NCI-H2171 (cell line): ENCODE measurements at places on chromosomes 16 and 17.
A peak's percentile ranks its signal among the peaks of the same experiment; 100 is the strongest.

- no peak for DNase-seq
Measured at GRCh38 chr17:64180089-64181073, 50.4 kb upstream of the ERN1 start.

DNA sequence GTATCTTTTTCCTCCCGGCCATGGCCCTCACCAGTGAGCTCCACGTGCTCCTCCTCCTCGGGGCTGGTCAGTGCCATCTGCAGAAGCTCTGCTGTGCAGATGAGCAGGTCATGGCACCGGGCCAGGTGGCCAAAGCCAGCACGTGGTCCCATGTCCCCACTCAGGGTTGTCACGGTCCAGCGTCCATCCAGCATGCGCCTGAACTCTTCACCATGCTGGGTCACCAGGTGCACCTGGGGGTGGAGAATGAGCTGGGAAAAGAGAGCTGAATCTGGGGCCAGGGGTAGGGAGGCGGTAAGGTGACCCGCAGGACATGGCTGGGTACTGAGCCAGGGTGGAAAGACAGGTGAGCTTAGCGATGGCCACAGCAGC is 1.3 kb downstream of the DHX58 start:
- no peak for DNase-seq

- DNase-seq: no peak
Measured at GRCh38 chr17:45104497-45104896, 27.8 kb downstream of the PLCD3 start.

DNA sequence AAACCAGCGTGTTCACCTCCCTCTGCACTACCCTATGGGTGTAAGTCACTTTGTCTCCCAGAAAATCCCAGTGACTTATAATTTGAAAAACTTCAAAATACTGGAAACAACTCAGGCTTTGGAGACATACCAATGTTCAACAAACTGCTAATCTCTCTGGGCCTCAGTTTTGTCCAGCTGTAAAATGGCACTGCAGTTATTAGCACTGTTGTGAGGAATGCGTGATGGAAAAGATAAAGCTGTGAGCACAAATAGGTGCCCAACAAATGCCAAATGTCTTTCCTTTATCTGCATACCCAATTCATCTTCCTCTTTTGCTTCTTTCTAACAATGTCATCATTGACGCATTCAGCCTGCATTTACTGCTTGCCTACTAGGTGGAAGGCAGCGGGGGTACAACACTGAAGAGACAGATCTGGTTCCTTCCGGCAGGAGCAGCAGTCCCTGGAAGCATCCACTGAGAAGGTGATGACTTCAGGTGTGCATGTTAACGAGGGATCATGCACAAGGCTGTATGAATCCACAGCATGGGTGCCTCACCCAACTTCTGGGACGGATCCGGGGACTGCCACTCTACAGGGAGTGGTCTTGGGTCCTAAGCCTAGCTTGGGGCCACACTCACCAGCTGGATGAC is 63.4 kb downstream of the CYTH1 start:
- no peak for DNase-seq

DNA sequence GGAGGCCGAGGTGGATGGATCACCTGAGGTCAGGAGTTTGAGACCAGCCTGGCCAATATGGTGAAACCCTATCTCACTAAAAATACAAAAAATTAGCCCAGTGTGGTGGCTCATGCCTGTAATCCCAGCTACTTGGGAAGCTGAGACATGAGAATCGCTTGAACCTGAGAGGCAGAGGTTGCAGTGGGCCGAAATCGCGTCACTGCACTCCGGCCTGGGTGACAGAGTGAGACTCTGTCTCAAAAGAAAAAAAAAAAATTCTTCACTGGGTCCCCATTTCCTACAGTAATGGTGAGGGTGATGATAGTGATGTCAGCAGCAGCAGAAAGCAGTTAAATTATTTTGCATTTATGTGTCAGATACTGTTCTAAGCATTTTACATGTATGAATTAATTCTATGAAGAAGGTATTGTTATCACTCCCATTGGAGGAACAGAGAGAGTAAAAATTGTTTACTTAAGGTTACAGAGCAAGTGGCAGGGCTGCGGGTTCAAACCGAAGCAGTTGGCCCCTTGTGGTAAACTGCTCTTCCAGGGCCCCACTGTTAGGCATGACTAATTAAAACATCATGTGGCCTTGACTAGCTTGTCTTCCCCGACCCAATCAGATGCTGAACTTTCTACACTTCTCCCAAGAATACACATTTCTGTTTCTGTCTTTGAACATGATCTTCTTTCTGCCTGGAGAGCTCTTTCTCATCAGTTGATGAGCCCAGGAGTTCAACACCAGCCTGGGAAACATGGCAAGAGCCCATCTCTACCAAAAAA is 45.8 kb downstream of the STAT3 start:
- DNase-seq: no peak

GRCh38 chr16:68275611-68276191 is 11.4 kb downstream of the SLC7A6 start:
- peak; percentile 85 for DNase-seq

DNA sequence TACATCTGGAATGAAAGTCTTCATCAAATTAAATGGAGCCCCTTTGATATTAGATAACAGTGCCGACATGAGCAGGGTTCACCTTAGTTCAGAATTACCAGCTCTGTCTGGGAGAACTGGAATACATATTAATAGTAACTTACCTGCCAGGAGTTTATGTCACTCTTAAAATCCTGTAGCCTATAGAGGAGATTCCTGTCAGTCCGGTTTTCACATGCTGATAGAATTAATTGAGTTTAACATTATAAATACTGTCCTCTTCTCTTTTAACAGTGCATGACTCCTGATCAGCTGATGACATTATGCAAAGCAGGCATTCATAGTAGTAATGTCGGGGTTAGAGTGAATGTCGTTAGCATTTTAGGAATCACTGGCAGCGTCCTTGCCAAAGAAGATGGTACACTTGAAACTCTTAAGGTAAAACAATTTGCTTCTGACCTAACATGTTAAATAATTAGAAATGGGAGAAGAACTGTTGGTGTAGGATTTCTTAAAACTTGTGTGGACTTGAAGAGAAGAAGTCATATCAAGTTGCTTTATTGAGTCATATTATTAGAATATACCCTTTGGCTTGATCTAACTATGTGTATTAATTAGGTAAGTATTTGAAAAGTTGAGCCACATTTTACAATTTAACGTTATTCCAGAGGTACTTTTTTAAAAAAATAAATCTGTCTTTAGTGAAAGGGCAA is 34.3 kb downstream of the HEATR3 start:
- DNase-seq: no peak

- DNase-seq: no peak
Measured at GRCh38 chr17:42340691-42341127, 47.5 kb downstream of the STAT3 start.

- DNase-seq: no peak
Measured at GRCh38 chr16:56493126-56493525, 26.7 kb downstream of the BBS2 start.

GRCh38 chr17:77723909-77724875 is 234.3 kb upstream of the TNRC6C start:
- no peak for DNase-seq

- no peak for DNase-seq
Measured at GRCh38 chr16:79713609-79714309, 113.2 kb upstream of the MAF start.

DNA sequence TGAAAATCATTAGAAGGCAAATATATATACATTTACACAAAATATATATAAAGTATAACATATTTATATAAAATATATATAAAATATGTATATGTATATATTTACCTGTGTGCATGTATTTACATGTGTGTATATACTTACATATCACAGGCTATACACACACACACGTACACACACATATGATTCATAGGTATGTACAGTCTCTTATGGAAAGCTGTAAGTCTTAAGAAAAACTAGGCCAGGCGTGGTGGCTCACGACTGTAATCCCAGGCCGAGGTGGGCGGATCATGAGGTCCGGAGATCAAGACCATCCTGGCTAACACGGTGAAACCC is 14.7 kb downstream of the TOM1L2 start:
- no peak for DNase-seq

DNA sequence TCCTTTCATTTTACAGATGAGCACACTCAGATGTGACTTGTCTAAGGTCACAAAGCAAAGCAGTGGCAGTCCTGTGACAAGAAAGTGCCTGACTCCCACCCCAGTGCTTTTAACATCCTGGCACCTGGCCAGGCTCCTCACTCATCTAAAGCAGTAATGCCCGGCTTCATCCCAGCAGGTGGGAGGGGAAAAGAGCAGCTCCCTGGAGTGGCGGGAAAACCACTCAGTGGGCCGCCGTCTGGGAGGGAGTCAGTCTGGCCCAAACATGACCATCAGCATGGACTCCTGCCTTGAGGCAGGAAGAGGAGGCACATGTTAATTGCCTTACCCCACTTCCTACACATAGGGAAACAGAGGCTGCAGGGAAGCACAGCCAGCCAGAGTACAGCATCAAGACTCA is 2.6 kb downstream of the PCGF2 start:
- peak; percentile 73 for DNase-seq
